Stimulated activated CD8-positive, alpha-beta memory T cell treated with anti-CD3 and anti-CD28 coated beads, Interleukin-4, amount 100 ng/mL, for 4 hours (primary cell): ENCODE measurements at places on chromosomes 2 and 18.
A peak's percentile ranks its signal among the peaks of the same experiment; 100 is the strongest.

- no peak for DNase-seq
Measured at GRCh38 chr2:148527488-148528340, 116.8 kb upstream of the EPC2 start.

- no peak for DNase-seq
Measured at GRCh38 chr2:2623939-2624338, 292.9 kb upstream of the MYT1L start.

DNA sequence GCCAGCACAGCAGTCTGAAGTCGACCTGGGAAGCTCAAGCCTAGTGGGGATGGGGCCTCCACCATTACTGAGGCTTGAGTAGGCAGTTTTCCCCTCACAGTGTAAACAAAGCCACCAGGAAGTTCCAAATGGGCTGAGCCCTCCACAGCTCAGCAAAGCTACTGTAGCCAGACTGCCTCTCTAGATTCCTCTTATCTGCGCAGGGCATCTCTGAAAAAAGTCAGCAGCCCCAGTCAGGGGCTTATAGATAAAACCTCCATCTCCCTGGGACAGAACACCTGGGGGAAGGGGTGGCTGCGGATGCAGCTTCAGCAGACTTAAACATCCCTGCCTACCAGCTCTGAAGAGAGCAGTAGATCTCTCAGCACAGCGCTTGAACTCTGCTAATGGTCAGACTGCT lies 218.4 kb upstream of the VRK2 start:
- no peak for DNase-seq

DNA sequence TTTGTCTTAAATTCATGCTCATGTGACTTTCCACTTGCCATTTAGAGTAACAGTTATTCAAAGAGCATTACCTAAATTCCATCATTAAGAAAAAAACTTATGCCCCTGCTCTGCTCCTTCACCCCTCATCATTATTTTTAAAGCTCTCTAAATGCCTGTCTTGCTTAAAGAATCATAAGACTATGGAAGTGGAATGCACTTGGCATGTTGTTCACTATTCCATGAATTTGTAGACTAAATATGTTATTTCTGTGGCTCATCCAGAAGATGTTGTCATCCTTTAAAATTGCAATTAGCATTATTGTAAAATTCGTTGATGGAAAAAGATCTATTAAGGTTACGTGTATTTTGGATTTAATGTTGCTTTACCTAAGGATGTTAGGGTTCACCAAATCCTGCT lies 61.8 kb downstream of the FMNL2 start:
- no peak for DNase-seq

GRCh38 chr2:65055422-65056214 lies 598 bp upstream of the CEP68 start:
- DNase-seq: peak; percentile 24

DNA sequence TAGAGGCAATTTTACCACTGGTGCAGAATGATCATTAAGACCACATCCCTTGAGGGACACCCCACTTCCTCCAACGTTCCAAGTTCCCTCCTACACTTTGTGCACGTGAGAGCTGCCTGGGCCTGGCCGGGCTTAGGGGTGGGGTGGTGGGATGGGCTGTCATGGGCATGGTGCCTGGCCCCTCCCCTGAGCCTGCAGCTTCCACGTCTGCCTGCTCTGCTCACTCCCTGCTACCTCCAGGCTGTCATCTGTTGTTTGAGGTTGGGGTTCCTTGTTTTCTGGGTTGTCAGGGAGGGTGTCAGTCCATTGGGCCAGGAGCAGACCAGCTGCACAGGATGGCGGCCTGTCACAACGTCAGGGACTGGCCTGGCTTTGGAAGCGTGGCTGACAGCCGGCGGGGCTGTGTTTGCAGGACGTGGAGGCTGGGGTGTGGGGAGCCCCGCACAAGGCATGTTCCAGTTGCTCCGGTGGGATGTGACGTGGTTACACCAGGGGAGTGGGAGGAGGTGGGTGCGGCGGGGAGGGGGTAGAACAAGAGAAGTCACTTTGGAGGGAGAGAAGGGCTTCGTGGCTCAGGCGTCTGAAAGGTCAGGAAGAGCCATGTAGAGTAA lies 72.3 kb downstream of the RTP5 start:
- no peak for DNase-seq

DNA sequence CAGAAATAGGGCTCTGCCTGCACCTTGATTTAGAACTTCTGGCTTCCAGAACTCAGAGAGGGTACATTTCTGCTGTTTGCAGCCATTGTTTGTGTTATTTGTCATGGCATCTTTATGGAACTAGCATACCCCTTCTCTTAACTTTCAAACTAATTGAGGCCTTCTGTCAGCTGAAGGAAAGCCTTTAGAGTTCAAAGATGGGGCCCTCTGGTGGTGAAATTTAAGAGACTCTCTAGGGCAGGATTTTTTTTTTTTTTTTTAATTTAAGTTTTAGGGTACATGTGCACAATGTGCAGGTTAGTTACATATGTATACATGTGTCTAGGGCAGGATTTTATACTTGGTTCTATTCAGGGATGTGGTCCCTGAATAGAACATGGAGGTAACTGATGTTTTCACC lies 260.6 kb upstream of the LINC00305 start:
- no peak for DNase-seq

DNA sequence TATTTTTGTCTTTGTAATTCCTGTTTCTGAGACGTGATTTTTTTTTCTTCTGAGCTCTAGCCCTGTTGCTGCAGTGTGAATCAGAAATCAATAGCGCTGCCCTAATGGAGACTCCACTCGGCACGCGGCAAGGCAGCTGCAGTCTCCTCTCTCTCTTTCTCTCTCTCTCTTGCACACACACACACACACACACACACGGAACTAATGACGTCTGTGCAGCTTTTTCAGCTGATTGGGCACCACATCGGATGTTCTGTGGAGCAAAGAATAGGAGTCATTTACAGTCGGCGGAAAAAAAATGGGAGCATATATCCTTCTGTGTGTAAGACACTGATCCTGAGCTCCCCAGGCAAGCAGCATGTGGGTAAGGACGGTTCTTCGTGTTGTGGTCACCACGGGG lies 2.0 kb upstream of the MYT1L start:
- no peak for DNase-seq

- no peak for DNase-seq
Measured at GRCh38 chr2:72750977-72751639, 74.7 kb downstream of the EXOC6B start.

DNA sequence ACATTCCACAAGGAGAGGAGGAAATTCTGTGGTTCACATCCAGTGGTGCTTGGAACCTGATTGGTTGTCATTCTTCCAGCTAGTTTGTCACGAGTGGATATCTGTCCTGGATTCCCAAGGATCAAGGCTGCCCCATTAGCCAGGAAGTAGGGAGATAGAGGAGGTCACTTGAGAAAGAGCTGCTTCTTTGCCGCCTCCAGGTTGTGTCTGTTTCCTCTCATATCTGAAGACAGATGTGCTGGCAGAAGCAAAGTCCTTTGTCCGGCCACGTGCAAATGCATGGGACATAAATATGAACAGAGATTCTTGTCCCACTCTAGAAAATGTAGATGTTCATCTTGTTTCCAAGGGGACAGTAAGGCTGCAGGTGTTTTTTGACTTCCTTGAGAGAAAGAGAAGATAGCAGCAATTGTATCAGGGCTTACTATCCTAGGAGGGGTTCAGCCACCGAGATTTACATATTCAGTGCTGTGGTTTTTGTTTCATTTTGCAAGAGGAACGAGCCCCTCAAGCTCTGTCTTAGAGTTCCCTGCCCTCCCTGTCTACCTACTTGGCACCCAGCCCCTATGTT lies 174.4 kb downstream of the RPIA start:
- no peak for DNase-seq

DNA sequence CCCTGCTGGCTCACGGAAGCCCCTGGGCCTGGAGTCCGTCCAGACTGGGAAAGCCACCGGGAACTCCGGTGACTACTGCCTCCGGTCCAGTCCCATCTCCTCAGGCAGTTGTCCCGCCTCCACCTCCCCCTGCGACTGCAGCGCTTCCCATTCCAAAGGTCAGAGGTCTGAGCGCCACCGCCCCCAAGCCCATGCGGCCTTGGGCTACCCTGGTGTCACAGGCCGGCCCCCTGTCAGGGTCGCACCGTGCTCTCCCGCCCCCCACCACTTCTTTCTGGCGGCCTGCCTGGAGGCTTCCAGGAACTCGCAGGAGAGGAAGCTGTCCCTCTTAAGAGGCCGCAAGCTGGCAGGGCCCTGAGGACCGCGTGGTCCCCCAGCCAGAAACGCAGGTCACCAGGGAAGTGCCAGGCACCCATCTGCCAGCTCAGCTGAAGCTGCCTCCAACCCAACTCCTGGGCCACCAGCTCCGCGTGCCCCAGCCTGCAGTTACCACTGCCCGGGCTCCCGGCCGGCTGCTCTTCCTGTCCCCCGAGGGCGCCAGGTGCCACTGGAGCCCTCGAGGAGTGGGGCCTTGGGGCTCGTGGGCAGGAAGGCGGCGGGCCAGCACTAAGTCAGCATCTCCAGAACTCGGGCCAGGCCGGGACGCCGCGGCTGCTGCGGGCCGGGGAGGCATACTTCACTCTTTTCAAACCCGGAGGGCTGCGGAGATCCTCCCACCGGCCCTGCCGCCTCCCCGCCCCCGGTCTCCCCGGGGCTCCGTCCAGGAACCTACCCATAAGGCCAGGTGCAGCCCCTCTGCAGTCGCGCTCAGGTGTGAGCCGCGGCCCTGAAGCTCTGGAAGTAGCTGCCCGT lies 83.3 kb upstream of the POMC start:
- DNase-seq: no peak
